ENCODE measurements at places on chromosomes 2 and 18.

DNA sequence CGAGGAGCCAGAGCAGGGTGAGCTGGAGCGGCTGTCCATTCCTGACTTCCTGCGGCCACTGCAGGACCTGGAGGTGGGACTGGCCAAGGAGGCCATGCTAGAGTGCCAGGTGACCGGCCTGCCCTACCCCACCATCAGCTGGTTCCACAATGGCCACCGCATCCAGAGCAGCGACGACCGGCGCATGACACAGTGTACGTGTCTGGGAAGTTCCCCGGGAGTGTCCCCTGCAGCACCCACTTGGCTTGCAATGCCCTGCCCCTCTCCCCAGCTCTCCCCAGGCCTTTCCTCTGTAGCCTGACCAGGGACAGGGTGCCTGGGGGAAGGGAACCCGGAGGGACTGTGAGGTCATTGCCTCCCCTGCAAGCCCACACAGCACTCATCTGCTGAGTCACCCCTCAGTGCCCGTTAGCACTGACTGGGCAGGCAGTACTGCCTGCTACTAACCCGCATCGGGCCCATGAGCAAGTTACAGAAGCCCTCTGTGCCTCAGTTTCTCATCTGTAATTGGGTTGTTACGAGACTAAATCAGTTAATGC, 29.4 kb upstream of the GMPPA start:
- no peak for DNase-seq

- no peak for DNase-seq
Observed at GRCh38 chr2:236171680-236172254, 3.6 kb upstream of the GBX2 start.

GRCh38 chr18:22223254-22223964, 54.0 kb downstream of the GATA6 start:
- DNase-seq: no peak

GRCh38 chr2:1927896-1928568, 183.7 kb upstream of the PXDN start:
- DNase-seq: no peak

GRCh38 chr2:217261452-217261851, 401.6 kb upstream of the TNP1 start:
- no peak for DNase-seq

DNA sequence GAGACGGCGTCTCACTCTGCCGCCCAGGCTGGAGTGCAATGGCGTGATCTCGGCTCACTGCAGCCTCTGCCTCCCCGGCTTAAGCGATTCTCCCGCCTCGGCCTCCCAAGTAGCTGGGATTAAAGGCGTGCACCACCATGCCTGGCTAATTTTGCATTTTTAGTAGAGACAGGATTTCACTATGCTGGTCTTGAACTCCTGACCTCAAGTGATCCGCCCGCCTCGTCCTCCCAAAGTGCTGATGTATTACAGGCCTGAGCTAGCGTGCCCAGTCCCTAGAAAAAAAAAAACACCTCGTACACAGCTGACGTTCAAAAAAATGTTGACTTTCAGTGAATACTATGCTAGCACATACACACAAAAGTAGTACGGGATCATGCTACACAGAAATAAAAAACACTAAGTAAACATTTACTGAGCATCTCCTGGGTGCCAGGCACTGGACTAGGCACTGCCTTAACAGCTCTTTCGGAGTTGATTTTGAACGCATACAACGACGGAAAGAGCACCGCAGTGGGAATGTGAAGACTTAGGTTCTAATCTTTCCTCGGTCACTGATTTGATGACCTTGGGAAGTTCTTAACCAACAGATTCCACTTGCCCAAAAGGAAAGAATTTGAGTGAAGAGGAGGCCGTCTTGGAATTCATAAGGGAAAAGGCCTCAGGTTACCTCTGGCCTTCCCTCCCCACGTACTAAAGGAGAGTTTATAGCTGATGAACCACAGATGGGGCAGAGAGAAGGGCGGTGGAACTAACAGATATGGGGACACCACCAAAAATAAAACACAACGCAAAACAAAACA, 1.1 kb downstream of the DNAJC27 start:
- no peak for DNase-seq

DNA sequence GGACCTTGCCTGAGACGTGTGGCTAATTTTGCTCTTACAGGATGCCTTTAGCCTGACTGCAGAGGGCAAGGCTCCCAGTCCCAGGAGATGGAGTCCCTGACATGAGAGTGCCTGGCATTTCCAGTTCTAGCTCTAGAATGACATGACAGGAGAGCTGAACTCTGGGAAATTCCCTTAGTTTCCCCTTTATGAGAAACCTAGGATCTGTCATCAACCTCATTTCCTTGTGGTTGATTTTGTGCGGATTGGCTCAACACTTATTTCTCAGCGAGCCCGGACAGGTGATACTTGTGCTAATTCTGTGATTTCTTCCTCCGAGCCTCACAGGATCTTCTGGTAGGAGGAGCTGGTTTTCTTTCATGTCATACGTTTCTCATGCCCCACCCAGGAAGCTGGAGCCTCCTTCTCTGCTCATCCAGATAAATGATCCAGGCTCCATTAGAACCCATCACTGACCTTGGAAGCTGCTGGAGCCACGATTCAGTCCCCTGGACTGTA, at the start of gene IL36G:
TSS of gene IL36G (plus strand) at position 448 of the 498 bp plus-strand sequence. CDS start 633 bp downstream, outside the sequence.
- DNase-seq: no peak

DNA sequence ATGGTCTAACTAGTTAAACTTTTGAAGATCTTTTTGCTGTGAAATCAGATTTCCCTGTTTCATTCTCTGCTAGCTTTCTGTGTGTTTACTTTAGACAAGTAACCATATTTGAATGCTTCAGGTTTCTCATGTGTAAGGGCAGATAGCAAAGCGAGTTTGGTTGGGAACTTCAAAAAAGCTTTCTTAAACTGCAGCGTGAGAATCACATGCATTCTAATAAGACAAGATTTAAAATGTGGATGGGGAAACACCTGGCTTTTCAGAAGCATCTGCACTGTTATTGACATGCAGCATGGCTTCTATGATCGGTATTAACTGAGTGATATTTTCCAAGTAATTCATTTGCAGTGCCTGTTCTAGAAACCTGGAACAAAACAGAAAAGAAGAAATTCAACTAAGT, 119.3 kb downstream of the ABCA12 start:
- DNase-seq: no peak

Measured in right kidney (tissue), 9 donors.